ENCODE measurements at places on chromosomes 7 and 10.
A peak's percentile ranks its signal among the peaks of the same experiment; 100 is the strongest.

- no peak for DNase-seq
Measured at GRCh38 chr10:21702633-21703111, 168.6 kb downstream of the MLLT10 start.

- DNase-seq: no peak
Measured at GRCh38 chr10:12796401-12797160, 204.9 kb downstream of the CCDC3 start.

- no peak for DNase-seq
Measured at GRCh38 chr7:4018601-4019316, 663.3 kb upstream of the FOXK1 start.

DNA sequence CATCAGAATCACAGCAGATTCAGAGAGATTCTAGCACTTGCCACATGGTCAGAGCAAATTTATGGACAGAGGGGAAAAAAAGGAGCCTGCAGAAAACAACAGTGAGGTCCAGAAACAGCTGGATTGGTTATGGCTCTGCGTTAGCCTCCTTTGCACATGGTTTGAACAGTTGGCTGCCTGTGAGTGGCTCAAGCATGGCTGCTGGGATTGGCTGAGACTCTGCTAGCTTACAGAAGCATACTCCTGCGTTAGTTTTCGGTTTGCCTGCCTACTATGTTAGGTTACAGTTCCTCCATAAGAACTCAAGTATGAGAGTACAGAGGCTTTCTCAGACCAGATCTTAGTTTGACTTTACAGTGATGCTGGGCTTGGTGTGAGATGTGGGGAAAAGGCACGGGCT, 80.7 kb upstream of the WDR11 start:
- DNase-seq: no peak

- DNase-seq: no peak
Measured at GRCh38 chr10:68251625-68252495, 19.9 kb upstream of the ATOH7 start.

DNA sequence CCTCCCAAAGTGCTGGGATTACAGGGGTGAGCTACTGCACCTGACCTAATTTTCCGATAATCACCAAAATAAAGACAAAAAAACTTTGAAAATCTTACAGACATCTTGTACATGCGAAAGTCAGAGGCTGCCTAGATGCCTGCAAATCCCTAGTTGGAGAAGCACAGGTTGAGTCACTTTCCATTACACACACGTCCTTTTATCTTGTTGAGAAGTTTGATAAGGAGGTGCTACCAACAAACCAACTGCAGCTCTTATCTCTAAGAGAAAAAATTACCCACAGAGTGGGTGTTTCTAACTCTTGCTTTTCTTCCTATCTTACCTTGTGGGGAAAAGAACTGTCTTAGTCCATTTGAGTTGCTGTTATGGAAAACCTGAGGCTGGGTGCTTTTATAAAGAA, 589.8 kb downstream of the GALNT17 start:
- no peak for DNase-seq

GRCh38 chr10:26759008-26759407, 61.5 kb downstream of the PDSS1 start:
- no peak for DNase-seq

- no peak for DNase-seq
Measured at GRCh38 chr7:149166630-149167352, 19.5 kb downstream of the ZNF398 start.

- DNase-seq: no peak
Measured at GRCh38 chr10:35371731-35372130, 35.4 kb downstream of the CCNY start.

GRCh38 chr7:129804111-129804889, 148.5 kb downstream of the UBE2H start:
- no peak for DNase-seq

DNA sequence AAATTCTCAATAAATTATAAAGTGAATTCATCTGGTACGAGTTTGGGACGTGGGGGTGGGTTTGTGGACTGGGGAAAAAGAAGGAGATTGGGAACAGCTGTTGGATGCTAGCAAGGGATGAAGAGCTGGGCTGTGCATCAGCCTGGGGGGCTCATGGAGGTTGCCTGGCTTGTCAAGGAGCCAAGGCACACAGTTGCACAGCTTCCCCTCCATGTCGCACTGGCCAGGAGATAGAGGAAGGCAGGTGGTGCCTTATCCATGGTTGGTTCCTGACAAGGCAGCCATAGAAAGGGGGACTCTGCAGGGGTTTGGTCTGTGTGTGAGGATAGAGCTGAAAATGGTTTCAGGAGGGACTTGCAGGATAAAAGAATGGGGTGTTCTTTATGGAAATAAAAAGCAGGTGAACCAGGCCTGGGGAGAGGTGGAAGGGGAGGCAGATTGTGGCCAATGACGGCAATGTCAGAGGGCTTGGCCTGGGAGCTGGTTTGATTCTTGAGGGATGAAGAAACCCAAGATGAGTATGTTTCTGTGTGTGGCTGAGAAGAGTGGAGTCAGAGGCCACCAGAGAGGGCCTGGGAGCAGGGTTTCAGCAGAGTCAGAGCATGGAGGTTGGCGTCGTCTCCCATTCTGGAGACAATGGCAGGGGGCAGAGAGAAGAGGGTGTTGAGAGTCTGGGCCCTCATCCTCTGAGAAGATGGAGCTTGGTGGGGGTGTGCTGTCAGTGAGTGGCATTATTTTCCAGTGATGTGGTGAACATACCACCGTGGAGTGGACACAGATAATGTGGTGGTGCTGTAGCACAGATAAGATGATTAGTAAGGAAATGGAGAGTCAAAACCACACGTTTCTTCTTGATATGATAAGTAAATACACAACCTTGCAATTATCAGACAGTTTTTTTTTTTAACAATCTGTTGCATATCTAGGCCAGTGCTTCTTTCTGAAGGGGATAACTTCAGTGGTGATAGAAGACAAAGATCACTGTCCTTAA, 108.2 kb downstream of the PTPN20 start:
- no peak for DNase-seq

DNA sequence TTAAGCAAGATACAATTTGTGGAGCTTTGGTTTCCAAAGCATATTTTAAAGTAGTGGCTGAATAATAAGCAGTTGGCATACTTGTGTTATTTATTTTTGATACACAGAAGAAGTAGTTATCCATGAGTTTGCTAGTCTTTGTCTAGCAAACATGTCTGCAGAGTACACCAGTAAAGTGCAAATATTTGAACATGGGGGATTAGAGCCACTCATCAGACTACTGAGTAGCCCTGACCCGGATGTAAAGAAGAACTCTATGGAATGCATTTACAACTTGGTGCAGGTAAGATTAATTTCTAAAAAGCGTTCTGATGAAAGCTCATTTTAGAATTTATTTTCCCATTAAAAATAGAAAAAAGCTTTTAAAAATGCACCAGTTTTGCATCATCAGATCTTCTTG, 31.4 kb downstream of the ARMC3 start:
- DNase-seq: no peak

GRCh38 chr10:30974773-30975415, 56.8 kb downstream of the ZNF438 start:
- DNase-seq: no peak

DNA sequence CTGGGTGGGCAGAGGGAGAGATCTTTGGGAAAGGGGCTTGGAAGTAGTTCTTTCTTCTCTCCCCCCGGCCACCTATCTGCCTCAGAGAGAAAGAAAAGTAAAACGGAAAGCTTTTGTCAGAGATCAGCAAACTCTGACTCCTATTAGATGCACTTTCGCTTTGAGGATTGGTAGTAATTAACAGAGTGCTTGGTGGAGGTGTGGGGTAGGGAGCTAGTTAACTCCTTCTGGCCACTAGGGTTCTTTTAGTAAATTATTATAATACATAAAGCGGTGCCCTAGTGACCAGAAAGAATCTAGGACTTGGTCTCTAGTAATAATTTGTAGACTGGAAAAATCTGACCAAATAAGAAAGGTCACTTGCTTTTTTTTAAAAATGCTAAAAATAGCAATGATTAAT, 54.6 kb downstream of the CPVL start:
- DNase-seq: no peak

DNA sequence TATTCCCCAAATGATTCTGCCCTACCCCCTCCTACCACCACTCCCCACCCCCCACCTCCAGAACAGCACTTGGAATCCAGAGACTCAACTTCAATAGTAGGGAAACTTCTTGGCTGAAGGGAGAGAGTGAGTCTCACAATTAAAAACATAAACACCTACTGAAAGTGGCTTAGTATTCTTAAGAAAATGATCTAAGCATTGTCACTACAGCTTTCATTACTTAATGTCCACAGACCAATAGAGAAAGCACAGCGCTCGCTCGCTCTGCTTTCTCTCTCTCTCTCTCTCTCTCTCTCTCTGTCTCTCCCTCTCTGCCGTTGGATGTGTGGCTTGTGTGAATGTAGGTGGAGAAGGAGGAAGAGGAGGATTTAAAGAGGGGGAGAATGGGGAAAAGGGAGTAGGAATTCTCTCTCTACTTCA, 1.5 kb upstream of the SEMA3A start:
- DNase-seq: no peak

- DNase-seq: no peak
Measured at GRCh38 chr10:88190123-88190522, 326.7 kb downstream of the PTEN start.

- DNase-seq: no peak
Measured at GRCh38 chr10:26840938-26841732, 19.6 kb downstream of the ABI1 start.

GRCh38 chr7:34096198-34096651, 190.9 kb downstream of the BMPER start:
- no peak for DNase-seq

GRCh38 chr10:71211053-71211452, 1.3 kb upstream of the UNC5B start:
- peak; percentile 35 for DNase-seq

GRCh38 chr7:114293289-114294012, 121.2 kb upstream of the FOXP2 start:
- DNase-seq: no peak

- peak; percentile 33 for DNase-seq
Measured at GRCh38 chr10:31467791-31468535, 148.9 kb downstream of the ZEB1 start.

- DNase-seq: no peak
Measured at GRCh38 chr7:34135924-34136323, 230.6 kb downstream of the BMPER start.

DNA sequence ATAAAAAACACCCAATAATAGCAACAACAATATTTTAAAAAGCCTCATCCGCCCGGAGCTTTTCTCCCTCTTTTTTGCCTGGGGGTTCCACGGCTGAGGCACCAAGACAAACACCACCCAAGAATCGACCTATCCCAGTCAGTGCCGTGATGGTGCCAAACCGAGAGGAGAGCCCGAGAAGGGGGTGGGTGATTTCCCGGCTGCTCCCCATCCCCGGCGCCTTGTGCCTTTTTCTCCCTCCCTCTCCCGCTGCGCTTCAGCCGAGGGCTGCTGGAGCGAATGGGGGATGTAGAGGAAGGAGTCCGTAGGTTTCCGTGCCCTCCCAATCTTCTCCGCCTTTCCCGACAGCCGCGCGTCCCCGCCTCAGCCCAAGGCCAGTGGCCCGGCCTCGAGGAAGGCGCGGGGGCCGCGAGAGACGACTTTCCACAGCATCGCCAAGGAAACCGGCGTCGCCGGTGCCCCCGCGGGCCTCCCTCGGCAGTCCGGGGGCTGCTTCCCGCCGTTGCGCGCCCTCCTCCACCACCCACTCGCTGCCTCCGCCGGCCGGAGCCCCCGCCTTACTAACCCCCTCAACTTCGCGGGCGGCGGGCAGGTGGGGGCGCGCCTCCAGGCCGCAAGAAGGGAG, 1.3 kb downstream of the EGR2 start:
- no peak for DNase-seq

- no peak for DNase-seq
Measured at GRCh38 chr7:108090791-108091460, 39.2 kb downstream of the LAMB4 start.

DNA sequence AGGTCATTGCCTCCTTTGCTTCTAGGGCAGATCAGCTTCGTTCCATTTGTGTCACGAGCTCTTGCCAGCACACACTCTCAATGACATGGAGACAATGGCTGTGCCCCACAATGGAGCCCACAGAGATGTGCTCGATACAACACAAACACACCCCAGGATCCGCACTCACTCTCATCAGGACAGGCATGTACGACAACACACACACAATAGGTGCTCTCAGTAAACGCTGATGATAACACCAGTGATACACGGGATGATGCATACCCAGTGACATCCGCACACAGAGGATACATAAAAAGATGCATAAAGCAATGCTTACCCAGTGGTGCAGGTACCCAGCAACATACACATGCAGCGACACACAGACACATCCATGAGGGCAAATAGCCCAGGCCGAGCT, 61.2 kb upstream of the LBX1 start:
- no peak for DNase-seq

DNA sequence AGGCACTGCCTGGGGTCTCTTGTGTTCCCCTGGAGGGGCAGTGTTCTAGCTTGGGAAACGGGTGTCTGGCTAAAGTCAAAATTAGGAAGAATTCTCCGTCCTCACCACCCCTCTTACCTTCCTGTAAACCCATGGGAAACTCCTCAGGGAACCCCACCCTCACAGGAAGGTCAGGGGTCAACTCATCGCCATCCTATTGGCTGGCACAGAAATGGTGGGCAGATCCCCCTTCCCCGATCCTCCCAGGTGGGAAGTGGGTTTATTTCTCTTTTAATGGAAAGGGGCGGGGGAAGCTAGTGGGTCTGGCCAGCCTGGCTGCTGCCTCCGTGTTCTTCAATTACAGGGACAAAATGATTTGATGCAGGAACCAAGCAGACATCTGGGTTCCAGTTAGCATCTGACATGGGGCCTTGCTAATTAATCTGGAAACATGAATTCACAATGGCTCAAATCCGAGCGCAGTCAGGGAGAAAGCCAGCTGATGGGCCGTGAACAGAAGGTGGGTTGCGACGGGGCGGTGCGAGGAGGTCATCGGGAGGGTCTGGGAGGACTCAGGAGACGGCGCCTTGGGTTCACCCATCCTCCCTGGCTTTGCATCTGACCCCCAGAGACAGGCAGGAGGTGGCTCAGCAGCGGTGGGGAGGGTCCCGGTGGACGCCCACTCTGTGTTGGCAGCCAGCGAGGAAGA, 66.6 kb downstream of the SLIT1 start:
- no peak for DNase-seq

DNA sequence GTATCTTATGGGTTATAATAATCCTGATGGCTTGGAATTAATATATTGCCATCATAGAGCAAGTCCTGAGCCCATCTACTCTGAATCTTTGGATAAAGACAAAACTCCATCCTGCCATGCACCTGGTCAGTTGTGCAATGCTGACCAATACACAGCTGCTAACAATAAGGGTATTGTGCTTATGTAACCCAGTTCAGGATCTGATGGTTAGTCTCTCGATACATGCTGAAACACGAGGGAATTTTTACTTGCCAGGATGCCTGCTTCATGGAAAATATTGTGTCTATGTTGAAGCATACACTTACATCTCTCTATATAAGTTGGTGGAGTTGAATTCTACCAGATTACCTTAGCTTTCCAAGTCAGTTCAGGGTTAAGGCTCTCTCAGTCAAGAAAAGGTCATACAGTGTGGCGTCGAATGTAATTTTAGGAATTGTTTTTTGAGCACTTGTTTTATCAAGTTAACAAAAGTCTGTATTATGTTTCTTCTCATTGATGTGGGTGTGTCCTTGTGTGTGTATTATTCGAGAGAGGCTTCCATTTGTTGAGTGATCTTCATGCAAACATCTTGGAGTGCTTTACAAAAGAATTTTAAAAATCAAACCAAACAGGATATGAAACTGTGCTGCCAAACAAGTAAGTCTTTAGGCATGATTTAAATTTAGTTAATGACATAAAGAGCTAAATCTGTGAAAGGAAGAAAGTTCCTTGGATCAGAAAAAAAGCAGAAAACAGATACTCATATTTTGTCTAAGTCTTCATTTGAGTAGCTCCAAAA, 449.1 kb downstream of the SUGCT start:
- no peak for DNase-seq

- no peak for DNase-seq
Measured at GRCh38 chr7:46206476-46207060, 285.5 kb upstream of the IGFBP3 start.

GRCh38 chr7:22411977-22412693, 55.2 kb upstream of the RAPGEF5 start:
- DNase-seq: no peak

Measured in activated CD8-positive, alpha-beta memory T cell treated with anti-CD3 and anti-CD28 coated beads, Interleukin-2, amount 10 ng/mL, durations not matched to agents 7 days and 5 days (primary cell).